ENCODE measurements at places on chromosomes 16 and 17.
A peak's percentile ranks its signal among the peaks of the same experiment; 100 is the strongest.

DNA sequence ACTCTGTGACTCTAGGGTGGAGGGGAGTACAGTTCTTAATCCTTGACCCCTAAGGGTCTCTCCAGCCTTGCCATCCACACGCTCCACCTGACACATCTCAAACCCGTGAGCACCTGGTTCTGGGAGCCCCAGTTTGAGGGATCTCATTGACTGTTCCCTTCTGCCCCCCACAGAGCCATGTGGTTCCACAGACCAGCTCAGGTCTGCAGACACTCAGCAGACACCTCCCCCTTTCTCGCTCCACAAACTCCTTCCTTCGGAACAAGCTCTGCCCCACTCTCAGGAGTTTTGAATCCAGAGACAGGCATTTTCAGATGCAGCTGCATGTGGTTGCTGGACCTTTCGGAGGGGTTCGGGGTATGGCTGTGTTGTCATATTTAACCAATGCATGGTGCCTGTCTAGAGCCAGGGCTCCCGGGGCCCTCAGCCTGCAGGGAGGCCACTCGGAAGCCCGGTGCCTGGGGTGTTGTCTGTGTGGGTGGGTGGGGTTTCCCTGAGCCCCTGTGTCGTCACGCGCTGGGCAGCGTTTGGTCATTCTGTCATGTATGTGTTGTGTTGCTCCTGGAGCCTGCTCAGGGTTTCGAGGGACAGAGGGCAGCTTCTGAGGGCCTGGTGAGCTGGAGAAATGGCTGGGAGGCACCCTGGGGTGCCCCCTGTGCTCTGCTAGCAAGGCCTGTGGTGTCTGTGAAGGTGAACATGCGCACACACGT lies 99.2 kb upstream of the PLCG2 start:
- no peak for DNase-seq

- DNase-seq: no peak
Measured at GRCh38 chr17:66098040-66098439, 93.9 kb downstream of the CEP112 start.

DNA sequence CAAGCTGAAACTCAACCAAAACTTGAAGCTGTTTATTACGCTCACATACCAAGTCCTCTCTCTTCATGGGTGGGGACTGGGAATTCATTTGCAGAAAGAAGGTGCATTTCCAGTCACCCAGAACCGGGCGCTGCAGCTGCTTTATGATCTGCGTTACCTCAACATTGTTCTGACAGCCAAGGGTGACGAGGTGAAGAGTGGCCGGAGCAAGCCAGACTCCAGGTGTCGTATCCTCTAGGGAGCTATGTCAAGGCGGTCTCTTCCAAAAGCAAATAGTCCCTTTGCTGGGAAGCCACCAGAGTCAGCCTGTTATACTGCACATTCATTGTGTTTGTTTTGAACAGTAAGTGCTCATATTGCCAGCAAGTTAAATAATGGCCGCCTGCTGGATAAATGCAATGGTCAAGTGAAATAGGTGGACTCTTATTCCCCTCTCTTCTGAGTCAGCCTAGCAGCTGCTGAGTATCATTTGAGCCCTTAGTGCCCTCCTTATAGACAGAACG lies 12.7 kb downstream of the COG1 start:
- no peak for DNase-seq

DNA sequence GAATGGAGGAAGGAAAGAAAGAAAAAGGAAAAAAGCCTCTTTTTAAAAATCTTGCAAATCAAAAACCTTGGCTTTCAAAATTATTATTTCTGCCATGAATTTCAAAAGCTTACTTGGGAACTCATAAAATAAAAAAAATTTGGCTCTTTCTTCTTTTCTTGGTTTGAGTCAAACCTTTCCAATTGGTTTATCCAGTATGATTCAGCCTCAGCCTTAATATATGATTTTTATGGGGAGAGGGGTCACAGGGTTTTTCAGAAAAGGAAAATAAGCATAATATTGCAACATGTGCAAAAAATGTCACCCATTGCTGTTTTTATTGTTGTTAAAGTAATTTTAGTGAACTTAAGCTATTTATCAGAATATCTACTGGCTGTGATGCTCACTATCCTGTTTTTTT lies 31.2 kb upstream of the HAPSTR1 start:
- DNase-seq: no peak

DNA sequence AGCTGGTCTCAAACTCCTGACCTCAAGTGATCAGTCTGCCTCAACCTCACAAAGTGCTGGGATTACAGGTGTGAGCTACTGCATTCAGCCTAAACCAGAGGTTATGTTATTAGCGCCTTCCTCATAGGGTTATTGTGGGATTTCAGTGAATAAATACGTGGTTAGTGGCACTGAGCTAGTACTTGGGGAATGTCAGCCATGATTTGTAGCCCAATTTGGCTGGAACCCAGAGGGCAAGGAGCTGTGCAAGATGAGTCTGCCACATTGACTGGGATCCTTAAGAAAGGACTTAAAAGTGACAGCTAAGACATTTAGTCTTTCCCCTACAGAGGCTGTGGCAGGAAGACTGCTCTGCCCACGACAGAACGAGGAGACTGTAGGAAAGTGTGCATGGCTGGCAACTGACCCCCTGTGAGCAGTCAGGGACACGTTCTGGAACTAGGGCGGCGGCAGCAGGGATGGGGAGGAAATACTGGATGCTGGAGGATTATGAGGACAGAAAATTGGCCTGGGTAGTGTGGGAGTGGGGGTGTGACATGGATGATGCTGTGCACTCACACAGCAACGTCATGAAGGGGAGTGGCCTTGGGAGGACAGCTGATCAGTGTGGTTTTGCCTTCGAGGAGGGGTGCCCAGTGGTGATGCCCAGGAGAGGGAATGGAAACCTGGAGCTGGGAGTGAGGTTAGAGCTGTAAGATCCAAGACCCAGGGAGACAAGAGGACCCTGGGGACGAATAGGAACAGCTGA lies 14.6 kb downstream of the ATP5PD start:
- peak; percentile 84 for DNase-seq

GRCh38 chr16:63617990-63618763 lies 1503.7 kb downstream of the CDH11 start:
- peak; percentile 20 for DNase-seq

- no peak for DNase-seq
Measured at GRCh38 chr17:42685831-42686230, 3.5 kb downstream of the CNTNAP1 start.
